Hematopoietic multipotent progenitor cell treated with erythropoietin and hydrocortisone succinate and interleukin-3 and kit ligand, for 15 days (in vitro differentiated cells): ENCODE measurements at places on chromosomes 4 and X.

DNA sequence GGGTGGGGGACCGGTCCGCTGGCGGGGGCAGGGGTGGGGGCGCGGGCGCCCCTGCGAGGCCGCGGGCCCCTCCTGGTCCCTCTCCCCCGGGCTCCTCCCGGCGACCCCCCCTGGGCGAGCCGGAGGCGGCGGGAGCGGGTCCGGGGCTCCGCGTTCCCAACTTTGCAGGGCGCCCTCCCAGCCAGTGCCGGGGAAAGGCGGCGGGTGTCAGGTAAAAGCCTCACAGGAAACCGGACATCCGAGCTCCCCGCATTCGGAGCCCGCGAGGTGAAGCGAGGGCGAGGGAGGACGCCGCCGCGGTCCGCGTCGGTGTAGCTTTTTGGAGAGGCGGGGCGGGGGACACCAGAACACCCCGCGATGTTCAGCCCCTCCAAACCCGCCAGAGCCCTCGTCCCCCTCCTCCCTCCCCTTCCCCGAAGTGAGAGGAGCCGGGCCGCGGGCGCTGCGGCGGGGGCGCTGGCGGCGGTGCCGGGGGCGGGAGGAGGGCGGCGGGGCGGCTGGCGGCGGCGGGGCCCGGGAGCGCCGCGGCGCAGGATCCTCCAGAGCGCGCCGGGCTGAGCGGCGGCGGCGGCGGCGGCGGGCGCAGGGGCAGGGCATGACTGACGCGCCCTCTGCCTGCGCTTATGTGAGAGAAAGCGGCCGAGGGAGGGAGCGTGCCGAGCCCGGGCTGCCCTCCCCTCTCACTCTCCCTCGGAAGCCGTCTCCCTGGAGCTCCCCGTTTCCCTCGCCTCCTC is at the start of gene VEGFC:
Gene VEGFC, minus strand, starts transcription at position 597 of the 734 bp plus-strand sequence. CDS start 611 bp downstream, outside the sequence.
- DNase-seq = no peak

DNA sequence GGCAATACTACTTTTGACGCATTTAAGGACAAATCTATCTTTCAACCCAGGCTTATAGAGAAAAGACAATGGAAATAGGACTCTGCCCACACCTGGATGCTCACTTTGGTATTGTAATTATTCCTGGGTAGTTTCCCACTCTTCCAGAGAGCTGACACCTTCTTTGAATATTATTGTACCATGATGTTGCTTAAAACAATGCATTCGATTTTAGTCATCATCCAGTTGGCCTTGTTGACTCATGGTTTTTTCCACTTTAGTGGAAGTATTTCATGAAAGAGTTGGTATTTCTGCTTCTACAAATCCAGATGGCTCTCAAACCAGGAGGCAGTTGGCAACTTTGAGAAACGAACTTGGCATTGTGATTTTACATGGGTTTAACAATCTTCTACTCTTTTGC is 124.2 kb downstream of the ENOX2 start:
- no peak for DNase-seq

- DNase-seq = no peak
These were observed 823.2 kb upstream of the FRG1 start for GRCh38 chr4:189117426-189117825.

GRCh38 chrX:108417257-108417656 is 21.0 kb downstream of the COL4A6 start:
- DNase-seq = no peak

- DNase-seq = no peak
These were observed 115.0 kb downstream of the SHROOM4 start for GRCh38 chrX:50698944-50699343.

GRCh38 chr4:37597034-37597433 is 89.1 kb downstream of the RELL1 start:
- DNase-seq = no peak

- no peak for DNase-seq
These were observed 732.6 kb upstream of the PABPC4L start for GRCh38 chr4:134934036-134934808.

DNA sequence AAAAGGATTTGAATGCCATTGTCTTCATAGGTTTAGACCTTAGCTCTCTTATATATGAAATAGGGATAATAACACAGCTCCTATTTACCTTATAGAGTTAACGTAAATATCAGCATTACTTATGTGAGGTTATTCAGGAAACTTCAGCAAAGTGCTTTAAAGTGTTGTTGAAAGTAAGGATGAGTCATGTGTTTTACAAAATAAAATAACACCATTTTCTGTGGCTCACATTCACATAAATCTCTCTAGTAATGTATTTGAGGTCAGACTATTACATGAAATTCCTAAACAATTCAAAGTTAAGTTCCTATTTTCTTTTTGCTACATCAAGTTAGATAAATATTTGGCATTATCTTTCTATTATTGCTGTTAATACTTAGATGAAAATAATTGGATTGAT is 2.9 kb downstream of the GNRHR start:
- DNase-seq = no peak

DNA sequence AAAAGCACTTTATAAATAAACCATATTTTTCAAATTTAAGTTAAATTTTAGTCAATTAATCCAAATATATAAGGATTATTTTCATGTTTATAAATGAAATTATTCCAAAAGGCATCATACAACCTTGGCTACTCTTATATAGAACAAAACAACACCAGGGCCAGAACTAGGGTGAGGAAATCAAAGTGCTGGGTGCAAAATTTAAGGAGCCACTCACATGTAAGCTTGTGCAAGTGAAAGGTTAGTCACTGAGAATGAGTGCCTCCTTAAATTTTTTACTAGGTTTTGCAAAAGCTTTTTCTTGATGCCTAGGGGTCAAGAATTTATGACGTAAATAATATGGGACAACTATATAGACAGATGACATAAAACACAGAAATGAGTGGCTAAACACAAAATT is 83.4 kb upstream of the COX18 start:
- DNase-seq = no peak

DNA sequence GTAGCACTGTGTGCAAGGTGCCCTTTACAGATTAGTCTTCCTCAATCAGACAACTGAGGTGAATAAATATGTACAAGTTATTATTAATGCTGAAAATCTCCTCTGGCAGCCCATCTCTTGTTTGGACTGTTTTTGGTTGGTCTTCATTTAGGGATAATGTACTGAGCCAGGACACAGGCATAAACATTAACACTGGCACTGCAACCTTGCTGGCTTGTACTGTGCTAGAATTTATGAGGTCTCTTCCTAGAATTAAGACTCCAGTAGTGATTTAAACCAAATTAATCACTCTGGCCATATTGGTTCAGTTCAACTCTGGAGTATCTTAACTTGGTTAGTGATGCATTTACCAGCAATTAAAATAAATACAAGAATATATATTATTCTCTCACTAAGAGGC is 244.7 kb upstream of the GK2 start:
- no peak for DNase-seq

DNA sequence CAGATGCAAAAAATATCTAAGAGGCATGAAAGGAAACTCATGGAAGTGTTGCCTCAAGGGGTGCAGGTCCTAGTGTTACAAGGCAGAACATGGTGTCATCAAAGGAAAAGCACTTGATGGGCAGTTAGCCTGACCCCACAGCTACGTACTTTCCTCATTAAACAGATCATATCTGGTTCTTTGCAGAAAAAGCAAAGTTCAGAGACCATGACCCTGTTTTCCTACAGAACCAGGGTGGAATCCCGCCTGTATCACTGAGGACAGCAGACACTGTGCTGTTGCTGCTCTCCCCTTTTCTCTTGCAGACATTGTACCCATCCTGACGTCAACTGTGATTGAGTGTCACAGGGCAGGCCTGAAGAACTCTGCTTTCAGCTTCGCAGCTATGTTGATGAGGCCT is 91.7 kb downstream of the RFC1 start:
- DNase-seq = no peak

GRCh38 chr4:156710365-156711192 is 261.0 kb downstream of the PDGFC start:
- no peak for DNase-seq

DNA sequence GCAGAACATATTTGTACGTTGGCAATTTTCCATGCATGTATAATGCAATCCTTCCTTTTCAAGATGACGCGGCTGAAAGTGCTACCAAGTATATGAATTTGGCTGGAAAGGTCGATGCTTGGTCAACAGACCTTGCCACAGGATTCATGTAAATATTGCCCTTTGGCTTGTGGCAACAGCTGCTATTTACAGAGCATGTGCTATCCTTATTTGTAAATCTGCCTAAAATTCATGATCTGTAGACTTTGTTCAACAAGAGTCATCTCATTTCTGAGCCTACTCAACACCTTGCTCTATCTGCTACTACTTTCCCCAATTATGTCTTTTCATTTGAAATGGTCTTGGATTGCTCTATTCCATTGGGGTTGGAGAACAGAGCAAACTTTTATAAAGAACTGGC is 1.9 kb upstream of the SMARCA1 start:
- DNase-seq = no peak
